ENCODE measurements at places on chromosomes 5 and 9.

- peak; percentile 52 for DNase-seq
Measured at GRCh38 chr5:135379046-135379654, 19.9 kb downstream of the MACROH2A1 start.

DNA sequence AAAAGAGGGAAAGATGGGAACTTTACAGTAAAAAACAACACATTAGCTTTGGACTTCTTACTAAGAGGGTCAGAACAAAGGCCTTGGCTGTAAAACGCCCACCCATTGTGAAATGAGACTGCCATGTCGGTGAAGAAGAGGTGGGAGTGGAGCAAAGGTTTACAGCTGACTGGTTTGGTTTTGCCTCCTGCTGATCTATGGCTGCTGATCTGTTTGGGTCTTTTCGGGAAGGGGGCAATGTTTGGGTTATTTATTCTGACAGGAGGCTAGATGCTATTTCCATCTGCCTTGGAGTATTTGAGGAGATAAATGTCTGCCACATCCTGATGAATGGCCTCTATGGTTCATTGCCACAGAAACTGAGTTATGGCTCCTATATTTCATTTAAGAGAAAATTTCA lies 408.7 kb downstream of the TLE4 start:
- DNase-seq, result no peak

GRCh38 chr9:94950579-94951323 lies 224.3 kb downstream of the AOPEP start:
- no peak for DNase-seq

- no peak for DNase-seq
Measured at GRCh38 chr5:168675883-168676408, 96.8 kb upstream of the PANK3 start.

DNA sequence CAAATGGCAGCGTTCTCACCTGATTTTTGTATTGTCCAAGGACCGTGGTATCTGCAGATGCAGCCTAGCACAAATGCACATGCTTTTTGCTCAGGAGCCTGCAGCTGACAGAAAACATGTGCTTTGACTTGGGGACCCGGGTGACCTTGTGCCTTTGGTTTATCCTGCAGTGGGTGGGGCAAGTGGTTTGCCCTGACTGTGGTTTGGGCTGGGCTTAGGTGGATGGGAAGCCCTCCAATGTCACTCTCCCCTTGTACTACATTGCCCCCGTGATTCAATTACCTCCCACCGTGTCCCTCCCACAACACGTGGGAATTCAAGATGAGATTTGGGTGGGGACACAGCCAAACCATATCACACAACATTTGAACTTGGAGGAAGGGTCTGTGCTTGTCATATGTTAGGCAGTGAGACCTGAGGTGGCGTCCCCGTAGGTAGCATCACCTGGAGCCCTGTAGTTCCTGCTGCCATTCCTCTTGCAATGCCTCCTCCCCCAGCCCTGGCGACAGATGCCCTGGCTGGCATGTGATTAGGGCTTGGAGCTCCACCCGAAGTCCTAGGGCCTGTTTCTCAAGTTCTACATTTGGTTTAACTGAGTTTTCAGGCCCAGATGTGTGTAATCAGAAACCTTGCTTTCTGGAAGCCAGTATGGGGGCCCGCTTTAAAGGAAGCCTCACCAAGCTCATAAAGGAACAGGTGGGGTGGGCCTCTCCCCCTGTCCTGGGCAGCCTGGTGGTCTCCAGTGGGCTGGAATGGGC lies 2.1 kb downstream of the ANKRD33B start:
- DNase-seq, result no peak

DNA sequence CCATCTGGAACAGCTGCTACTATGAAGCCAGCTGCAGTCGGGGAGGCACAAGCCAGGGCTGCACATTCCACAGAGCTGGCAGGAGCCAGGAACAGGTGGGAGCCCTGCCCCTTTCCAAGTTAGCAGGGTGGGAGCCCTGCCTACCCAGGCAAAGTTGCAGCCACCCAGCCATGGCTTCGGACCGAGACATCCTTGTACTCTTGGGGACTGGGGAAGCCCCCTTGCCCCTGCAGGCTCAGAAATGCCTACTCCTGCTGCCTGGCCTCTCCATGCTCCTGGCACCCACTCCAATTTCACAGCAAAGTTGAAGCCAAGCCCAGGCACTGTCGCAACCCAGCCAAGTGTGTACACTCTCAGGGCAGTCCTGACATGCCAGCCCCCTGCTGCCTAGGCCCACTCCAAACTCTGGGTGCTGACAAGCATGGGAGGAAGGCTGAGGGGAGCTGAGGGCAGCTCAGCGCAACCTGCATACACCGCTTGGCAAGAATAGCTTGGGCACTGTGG lies 165.1 kb downstream of the RNF180 start:
- no peak for DNase-seq

GRCh38 chr5:80037366-80037765 lies 2.2 kb downstream of the THBS4 start:
- DNase-seq, result no peak

GRCh38 chr9:85522459-85523092 lies 219.2 kb downstream of the AGTPBP1 start:
- no peak for DNase-seq
